ENCODE measurements at places on chromosomes 7 and 10. TPM values are rescaled to one million over a fixed set of nuclear protein-coding genes. Genes with fewer than 3 reads are reported as not detected.

Gene PON1
- total RNA-seq: not detected

Gene CASP7
- 54.1 TPM for total RNA-seq

Gene ELAPOR2
- total RNA-seq: 8.9 TPM

Gene ENKUR
- 0.18 TPM for total RNA-seq

Gene CDK14
- total RNA-seq: 24.1 TPM

Gene LIPM
- not detected for total RNA-seq

Gene FAM180A
- not detected for total RNA-seq

Data from endothelial cell of coronary artery (primary cell).